ENCODE measurements at places on chromosomes 6 and 20. TPM values are rescaled to one million over a fixed set of nuclear protein-coding genes. Genes with fewer than 3 reads are reported as not detected.

Gene HELZ2
- 31.4 TPM for total RNA-seq

Gene POFUT1
- total RNA-seq = 27.7 TPM

Gene FOXQ1
- total RNA-seq = 6.4 TPM

GRCh38 chr20:40683894-40684268, 5.2 kb downstream of the MAFB start:
- H3K27ac ChIP-seq = peak overlapping the region; percentile 19
- no peaks in the 10 kb centered on the region for H3K27me3 ChIP-seq
- H3K4me1 ChIP-seq = peaks cover 34% of the 10 kb centered on the region

DNA sequence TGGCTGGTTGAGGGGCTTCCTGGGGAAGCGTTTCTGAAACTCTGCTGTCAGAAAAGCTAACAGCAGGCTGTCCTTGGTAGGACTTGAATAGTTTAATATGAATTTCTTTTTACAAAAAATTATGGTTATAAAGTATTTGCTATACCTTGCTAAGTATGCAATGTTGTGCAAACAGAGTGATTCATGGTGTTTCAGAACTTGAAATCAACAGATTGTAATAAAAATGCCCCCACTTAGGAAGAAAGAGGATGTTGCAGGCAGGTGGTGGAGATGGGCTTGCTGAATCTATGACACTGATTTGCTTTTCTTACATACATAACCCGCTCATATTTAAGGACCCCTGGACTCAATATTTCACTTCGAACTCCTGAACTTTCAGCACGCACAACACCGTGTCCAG, 211.6 kb downstream of the THBS2 start:
- H3K4me1 ChIP-seq = peaks cover 8% of the 10 kb centered on the region
- no peaks in the 10 kb centered on the region for H3K36me3 ChIP-seq
- DNase-seq = no peak
- no peak overlapping the region for H3K27ac ChIP-seq
- H3K27me3 ChIP-seq = no peaks in the 10 kb centered on the region

Gene GRM4
- not detected for total RNA-seq

GRCh38 chr20:46883892-46884291, 10.8 kb upstream of the EYA2 start:
- H3K4me1 ChIP-seq = no peaks in the 10 kb centered on the region
- DNase-seq = no peak
- no peaks in the 10 kb centered on the region for H3K36me3 ChIP-seq
- peak overlapping the region; percentile 17 for H3K27ac ChIP-seq
- no peaks in the 10 kb centered on the region for H3K27me3 ChIP-seq
- H3K4me3 ChIP-seq = no peak overlapping the region

DNA sequence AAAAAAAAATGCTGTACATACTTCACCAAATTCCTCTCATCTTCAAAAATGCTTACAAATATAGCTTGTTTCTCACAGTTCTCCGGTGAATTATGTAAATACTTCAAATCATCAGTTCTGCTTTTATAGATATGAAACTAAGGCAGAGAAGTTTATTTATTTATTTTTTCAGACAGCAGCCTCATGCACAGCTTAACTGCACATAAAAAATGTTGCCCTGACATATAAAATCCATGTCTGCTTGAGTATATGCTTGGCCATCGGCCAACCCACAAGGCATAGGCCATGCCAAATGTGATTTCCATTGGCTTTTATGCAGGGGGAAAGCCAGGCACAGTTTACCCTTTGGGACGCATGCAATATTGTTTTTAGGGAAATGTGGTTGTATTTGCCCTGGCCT, 57.3 kb upstream of the PHACTR2 start:
- DNase-seq = no peak
- H3K27me3 ChIP-seq = no peaks in the 10 kb centered on the region
- no peaks in the 10 kb centered on the region for H3K36me3 ChIP-seq

DNA sequence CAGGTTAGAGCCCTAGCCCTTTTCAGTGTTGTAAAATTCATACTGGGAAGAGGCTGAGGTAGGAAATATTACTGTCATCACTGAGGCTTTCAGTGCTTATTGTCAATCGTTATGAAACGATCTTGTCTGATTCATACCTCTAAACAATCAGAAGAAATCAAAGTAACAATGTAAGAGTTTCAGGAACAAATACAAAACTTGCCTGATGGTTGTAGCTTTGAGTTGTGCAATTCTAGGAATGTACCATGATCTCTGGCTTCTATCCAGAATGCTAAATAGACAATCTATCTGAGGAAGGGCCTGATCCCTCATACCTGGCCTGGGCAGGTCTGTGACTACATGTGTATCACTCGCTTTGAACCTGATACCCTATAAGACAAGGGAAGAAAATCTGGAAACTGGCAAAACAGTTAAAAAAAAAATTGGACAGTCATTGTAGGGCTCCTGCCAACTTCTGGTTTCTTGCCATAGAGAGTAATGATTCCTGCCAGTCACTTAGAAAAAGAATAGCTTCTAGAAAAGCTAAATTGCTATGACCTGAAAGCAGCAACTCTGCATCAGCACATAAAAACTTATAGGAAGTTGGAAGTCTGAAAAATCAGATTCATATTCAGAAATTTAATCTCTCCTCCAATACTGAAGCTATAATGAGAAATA, 234.7 kb downstream of the BTBD9 start:
- H3K27ac ChIP-seq = peak overlapping the region; percentile 15
- no peak overlapping the region for H3K4me3 ChIP-seq
- H3K4me1 ChIP-seq = peaks cover 47% of the 10 kb centered on the region
- DNase-seq = no peak
- no peaks in the 10 kb centered on the region for H3K27me3 ChIP-seq

DNA sequence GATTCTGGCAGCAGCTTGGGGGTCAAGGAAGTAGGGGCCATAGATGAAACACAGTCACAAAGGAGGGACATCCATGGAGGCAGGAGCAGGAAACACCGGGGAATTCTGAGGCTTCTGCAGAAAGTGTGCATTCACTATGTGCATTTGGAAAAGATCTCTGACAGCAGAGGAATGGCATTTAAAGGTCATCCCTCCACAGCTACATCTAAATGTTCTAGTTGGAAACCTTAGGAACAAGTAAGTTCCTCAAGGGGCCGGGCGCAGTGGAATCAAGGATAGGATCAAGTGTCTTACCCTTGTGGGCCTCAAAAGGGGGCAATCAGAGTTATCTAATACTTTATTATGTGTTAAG, 8.8 kb downstream of the C6orf136 start:
- no peak overlapping the region for H3K27ac ChIP-seq
- no peak for DNase-seq
- no peak overlapping the region for H3K4me3 ChIP-seq
- no peaks in the 10 kb centered on the region for H3K27me3 ChIP-seq
- H3K4me1 ChIP-seq = no peaks in the 10 kb centered on the region
- peaks cover 87% of the 10 kb centered on the region for H3K36me3 ChIP-seq

- no peaks in the 10 kb centered on the region for H3K4me1 ChIP-seq
- no peaks in the 10 kb centered on the region for H3K36me3 ChIP-seq
- DNase-seq = no peak
- H3K27ac ChIP-seq = no peak overlapping the region
Measured at GRCh38 chr20:10362674-10363073, 71.3 kb downstream of the MKKS start.

DNA sequence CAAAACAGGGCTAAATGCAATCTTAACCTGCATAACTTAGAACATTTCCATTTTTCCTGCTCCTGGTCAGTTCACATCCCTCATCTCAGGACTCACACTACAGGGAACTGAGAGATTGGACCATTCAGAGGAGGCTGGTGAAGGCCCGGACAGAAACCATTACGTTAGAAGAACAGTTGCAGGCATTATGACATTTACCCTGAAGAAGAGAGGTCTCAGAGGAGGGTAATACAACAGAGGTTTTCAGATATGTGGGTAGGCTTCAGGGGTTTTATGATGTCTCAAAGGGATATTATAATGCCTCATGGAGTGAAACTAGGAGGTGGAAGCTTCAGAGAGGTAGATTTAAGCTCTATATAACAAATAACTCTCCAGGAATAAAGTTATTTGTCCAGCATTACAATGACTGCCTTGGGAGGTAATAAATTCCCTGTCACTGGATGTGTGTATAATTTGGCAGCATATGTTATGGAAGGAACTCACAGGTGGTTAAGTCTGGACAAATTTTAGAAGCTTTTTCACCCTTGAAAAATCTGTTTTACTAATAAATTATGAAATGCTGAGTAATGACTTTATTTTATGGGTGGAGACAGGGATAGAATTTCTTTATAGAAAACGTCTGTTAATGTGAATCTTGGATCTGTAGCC, 36.7 kb upstream of the RIPOR2 start:
- no peak for DNase-seq
- no peaks in the 10 kb centered on the region for H3K36me3 ChIP-seq
- no peak overlapping the region for H3K4me3 ChIP-seq

GRCh38 chr6:170209354-170210025, 81.4 kb downstream of the DLL1 start:
- no peak overlapping the region for H3K4me3 ChIP-seq
- peak; percentile 72 for DNase-seq
- no peak overlapping the region for H3K27ac ChIP-seq
- peaks cover 10% of the 10 kb centered on the region for H3K4me1 ChIP-seq
- H3K27me3 ChIP-seq = no peaks in the 10 kb centered on the region
- H3K36me3 ChIP-seq = no peaks in the 10 kb centered on the region

- peaks cover 19% of the 10 kb centered on the region for H3K4me1 ChIP-seq
- no peaks in the 10 kb centered on the region for H3K27me3 ChIP-seq
- no peak overlapping the region for H3K4me3 ChIP-seq
- H3K36me3 ChIP-seq = no peaks in the 10 kb centered on the region
- no peak overlapping the region for H3K27ac ChIP-seq
Measured at GRCh38 chr20:19114410-19114809, 98.0 kb upstream of the SLC24A3 start.

DNA sequence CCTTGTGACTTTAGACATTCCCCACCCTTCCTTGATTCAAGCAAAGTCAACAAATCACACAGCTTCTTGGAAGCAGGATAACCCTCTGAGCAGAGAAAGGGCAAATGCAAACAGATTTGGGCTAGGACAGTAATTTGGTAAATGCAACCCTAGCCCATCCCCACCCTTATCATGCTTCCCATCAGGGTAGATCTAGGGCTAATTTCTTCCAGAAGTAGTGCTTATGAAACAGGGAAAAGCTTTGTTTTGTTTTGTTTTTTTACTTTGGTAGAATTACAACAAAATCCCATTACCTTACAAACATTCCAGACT, 525.1 kb upstream of the NOX3 start:
- no peaks in the 10 kb centered on the region for H3K36me3 ChIP-seq
- H3K4me1 ChIP-seq = peaks cover 45% of the 10 kb centered on the region
- H3K27ac ChIP-seq = peak overlapping the region; percentile 42
- no peak overlapping the region for H3K4me3 ChIP-seq

Gene SPATS1
- not detected for total RNA-seq

Gene NSFL1C
- 53.8 TPM for total RNA-seq

DNA sequence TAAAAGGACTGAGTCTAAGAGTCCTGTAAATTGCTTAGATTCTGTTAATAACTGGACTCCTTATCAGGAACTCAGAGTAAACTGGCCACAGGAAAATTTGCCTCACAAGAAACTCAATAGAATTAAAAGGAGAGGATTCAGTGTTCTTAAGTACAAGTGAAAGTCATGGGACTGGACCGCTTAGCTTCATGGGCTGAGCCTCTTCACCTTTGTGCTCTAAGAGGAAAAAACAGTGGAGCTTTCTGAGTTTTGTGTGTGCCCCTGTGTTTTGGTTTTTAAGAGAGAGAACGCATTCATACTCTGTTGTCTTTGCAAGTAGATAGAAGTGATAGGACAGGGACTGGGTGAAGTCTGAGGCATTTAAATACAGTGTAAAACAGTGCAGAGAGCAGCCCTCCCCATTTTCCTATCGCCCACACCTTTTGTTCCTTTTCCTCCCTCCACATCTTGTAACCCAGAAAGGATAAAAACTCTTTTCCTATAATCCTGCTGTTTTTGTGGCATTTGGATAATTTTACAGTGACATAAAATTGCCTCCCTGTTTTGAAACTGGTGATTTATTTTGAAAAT, 49.6 kb downstream of the FOXO3 start:
- H3K4me3 ChIP-seq = no peak overlapping the region
- H3K27ac ChIP-seq = no peak overlapping the region

DNA sequence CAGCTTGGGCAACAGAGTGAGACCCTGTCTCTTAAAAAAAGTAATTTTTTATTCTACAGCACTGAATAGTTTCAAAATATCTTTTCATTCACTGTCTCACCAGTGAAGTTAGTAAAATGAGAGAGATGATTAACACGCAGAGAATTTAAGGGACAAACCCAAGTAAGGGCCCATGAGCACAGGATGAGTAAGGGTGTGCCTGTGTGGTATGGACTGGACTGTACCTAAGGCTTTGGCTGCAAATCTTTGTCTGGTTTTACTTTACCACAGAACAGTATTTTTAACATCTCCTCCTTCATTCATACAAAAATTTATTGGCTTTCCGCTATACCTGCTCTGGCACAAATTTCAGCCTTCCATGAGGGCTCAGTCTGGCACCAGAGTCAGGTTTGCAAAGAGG, 433.3 kb downstream of the UTRN start:
- DNase-seq = no peak
- no peak overlapping the region for H3K27ac ChIP-seq
- peaks cover 7% of the 10 kb centered on the region for H3K4me1 ChIP-seq
- no peak overlapping the region for H3K4me3 ChIP-seq

GRCh38 chr6:6547110-6547879, 41.2 kb upstream of the LY86 start:
- H3K27me3 ChIP-seq = no peaks in the 10 kb centered on the region
- no peak overlapping the region for H3K27ac ChIP-seq
- H3K4me3 ChIP-seq = peak overlapping the region; percentile 49
- H3K36me3 ChIP-seq = no peaks in the 10 kb centered on the region
- DNase-seq = peak; percentile 91

DNA sequence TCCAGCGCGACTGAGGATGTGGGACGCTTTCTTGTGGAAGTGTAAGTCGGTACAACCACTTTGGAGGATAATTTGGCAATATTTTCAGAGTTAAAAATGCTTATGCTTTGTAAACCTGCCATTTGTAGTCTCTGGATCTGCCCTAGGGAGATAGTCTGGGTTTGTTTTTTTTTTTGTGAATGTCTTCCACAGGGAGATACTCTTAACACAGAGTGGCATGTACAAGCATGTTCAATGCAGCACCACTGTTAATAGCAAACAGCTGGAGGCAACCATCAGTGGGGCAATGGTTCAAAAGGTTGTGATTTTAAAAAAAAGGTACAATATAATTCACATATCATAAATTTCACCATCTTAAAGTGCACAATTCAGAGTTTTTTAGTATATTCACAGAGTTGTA, 22.4 kb downstream of the SLC9A8 start:
- DNase-seq = no peak
- no peaks in the 10 kb centered on the region for H3K27me3 ChIP-seq
- no peak overlapping the region for H3K4me3 ChIP-seq
- peaks cover 4% of the 10 kb centered on the region for H3K36me3 ChIP-seq
- no peak overlapping the region for H3K27ac ChIP-seq

Gene LBP
- total RNA-seq = 0.98 TPM

DNA sequence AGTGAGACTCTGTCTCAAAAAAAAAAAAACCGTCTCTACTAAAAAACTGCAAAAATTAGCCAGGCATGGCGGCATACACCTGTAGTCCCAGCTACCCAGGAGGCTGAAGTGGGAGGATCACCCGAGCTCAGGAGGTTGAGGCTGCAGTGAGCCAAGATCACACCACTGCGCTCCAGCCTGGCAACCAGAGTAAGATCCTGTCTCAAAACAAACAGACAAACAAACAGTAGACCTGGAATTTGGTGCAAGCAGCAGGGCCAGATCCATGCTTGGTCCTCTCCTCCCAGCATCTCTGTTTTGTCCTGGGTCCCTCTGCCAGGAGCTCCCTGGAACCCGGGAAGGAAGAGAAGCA, 11.6 kb downstream of the RIPOR3 start:
- DNase-seq = no peak
- H3K27me3 ChIP-seq = no peaks in the 10 kb centered on the region
- no peak overlapping the region for H3K4me3 ChIP-seq
- peak overlapping the region; percentile 64 for H3K27ac ChIP-seq
- H3K36me3 ChIP-seq = no peaks in the 10 kb centered on the region

Measured in vagina (tissue), 2 donors.